ENCODE measurements at places on chromosomes 6 and 20. TPM values are rescaled to one million over a fixed set of nuclear protein-coding genes. Genes with fewer than 3 reads are reported as not detected.

MROH8 gene
- 0.65 TPM for total RNA-seq

CCN6 gene
- total RNA-seq: not detected

OR2H1 gene
- total RNA-seq: not detected

TAGAP gene
- not detected for total RNA-seq

ZNF165 gene
- 0.20 TPM for total RNA-seq

- no peak for DNase-seq
These were observed 17.4 kb downstream of the CNBD2 start for GRCh38 chr20:35985806-35986205.

DNA sequence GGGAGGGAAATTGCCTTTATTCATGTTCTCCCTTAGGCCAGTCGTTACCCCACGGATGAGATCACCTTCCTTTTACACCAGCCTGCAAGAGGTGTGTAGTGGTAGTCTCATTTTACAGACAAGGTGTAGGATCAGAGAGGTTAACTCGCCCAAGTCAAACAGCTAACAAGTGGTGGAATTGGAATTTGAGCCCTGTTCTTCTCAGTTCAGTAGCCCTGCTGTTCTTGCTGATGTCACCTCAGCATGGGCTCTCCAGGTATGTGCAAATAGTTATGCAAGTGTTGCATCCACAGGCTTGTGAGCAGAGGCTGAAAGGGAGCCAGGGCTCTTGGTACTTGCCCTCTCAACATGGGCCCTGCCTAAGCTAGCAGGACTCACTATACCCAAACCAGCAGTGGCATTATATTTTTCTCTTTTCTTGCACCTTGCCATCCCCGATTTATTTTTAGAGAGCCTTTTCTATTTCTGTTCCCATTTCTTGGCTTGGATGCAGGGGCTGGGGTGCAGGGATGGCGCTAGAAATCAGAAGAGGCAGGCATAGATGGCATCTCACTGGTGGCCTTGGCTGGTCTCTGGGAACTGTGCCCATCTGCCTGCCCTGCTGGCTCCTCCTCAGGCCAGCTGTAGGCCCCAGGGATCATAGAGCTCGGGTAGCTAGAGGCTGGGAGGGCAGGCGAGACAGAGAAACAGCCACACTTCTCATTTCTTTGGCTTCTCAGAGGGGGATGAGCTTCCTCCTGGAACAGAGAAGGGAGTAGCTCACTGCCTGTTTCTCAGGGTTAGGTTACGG, 18.2 kb downstream of the PPARD start:
- no peak for DNase-seq

- peak; percentile 60 for DNase-seq
These were observed 50.4 kb downstream of the HLA-DPB1 start for GRCh38 chr6:33126101-33126714.

- no peak for DNase-seq
These were observed 222.0 kb downstream of the ATXN1 start for GRCh38 chr6:16539086-16539931.

- no peak for DNase-seq
These were observed 33.4 kb downstream of the TNXB start for GRCh38 chr6:32075781-32076180.

- no peak for DNase-seq
These were observed 16.3 kb downstream of the RARS2 start for GRCh38 chr6:87573307-87574024.

DNA sequence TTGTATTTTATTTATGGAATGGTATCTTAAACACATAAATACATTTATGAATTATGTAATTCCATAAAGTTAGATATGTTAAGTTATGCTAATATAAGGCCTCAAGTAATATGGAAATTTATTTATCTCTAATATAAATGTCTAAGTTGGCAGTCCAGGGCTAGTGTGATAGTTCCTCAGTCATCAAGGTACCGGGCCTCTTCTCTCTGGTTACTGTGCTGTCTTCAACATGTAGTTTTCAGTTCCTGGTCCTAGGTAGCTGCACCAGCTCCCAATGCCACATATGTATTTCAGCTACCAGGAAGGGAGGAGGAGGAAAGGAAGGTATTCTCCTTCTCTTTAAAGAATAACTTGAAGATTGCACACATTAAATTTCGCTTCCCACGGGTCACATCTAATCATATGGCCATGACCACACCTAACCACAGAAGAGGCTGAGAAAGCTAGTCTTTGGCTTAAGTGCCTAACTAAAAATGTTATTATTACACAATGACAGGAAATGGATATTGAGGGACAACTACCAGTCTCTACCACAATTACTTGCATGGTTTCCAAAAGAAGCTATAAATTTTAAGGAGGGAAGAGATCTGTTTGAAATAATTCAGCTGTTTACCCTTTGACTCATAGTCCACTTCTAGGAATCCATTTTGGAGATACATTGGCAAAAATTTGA, 68.6 kb downstream of the BCKDHB start:
- no peak for DNase-seq

All from lung microvascular endothelial cell (primary cell).